Right hindlimb (tissue), 1 donor: ENCODE measurements at places on chromosomes 12 and 14.

DNA sequence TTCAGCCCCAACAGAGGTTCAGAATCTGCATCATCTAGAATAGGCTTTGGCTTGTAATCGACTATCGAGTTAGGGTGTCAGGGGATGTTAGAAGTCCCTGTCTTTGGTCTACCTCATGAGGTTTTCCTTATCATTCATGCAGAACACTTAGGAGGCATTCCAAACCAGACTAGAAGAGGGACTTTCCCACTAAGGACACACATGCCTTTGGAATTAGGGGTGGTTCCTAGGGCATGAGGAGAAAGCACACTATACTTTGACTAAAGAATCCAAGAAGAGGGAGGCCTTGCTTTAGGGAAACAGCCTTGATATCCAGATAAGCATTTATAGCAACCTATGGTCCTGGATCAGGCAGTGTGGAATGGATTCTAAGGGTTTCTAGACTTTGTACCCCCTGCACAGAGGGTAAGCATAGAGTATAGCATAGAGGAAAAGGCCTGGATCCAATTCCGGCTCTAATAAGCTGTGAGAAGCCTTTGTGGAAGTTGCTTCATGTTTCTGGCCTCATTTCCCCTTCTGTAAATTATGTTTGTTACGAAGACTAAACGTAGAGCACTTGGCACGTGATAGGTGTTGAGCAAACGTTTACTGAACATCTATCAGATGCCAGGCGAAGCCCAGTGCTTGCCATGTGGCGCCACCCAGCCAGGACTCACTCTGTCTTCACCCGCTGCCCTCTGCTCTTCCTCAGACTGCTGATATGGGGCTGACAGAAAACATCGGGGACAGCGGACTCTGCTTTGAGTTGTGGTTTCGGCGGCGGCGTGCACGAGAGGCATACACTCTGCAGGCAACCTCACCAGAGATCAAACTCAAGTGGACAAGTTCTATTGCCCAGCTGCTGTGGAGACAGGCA is 13.2 kb downstream of the ZNF219 start:
- peak; percentile 14 for DNase-seq

- DNase-seq, result peak; percentile 48
Measured at GRCh38 chr14:64879635-64880220, at the start of gene SPTB. SPTB (minus strand) TSS chr14:64879907; CDS start chr14:64823094, 56,813 bp downstream.

GRCh38 chr14:95480887-95481226 is 35.6 kb downstream of the SYNE3 start:
- DNase-seq, result no peak

GRCh38 chr12:62640910-62641448 is 174.4 kb downstream of the MON2 start:
- DNase-seq, result no peak

- DNase-seq, result no peak
Measured at GRCh38 chr14:36724162-36724561, 62.5 kb downstream of the PAX9 start.
